Activated T-cell treated with anti-CD3 and anti-CD28 coated beads for 4 hours (primary cell): ENCODE measurements at places on chromosomes 4 and X.

DNA sequence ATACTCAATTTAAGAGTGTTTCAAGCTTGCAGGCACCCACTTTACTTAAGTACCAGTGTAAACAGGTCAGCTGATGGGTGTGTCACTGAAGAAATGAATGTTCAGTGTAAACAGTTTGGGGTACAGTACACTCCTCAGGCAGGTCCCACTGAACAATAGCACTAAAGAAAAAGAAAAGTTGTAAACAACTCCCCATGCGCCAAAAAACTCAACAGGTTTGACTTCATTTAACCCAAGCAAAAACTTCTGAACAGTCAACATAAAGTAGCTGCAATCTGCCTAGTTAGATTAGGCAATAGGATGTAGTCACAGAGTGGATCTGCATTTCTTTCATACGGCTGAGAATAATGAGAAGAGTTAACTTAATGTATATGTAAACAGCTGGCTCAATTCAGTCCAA, 93.2 kb downstream of the FAM13A start:
- DNase-seq: no peak

GRCh38 chr4:48195374-48195773, 61.3 kb upstream of the TXK start:
- DNase-seq: no peak

GRCh38 chr4:162684371-162684700, 482.4 kb downstream of the NAF1 start:
- DNase-seq: no peak

DNA sequence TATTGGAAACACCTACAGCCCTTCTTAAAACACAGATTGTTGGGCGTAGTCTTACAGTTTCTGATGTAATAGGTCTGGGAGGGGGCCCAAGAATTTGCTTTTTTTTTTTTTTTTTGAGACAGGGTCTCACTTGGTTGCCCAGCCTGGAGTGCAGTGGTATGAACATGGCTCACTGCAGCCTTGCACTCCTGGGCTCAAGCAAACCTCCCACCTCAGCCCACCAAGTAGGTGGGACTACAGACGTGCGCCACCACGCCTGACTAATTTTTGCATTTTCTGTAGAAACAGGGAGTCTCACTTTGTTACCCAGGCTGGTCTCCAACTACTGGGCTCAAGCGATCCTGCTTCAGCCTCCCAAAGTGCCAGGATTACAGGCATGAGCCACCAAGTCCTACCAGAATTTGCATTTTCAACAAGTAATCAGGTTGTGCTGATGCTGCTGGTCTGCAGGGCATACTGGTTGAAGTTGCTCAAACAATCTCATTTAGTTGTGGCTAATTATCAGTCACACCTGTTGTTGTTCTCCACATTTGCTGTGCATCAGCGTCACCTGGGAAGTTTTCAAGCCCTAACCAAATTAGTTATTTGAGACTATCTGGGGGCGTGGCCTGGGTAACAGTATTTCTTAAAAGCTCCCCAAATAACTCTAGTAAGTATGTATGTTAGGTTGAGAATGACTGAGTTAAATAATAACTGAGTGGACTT, 14.0 kb downstream of the TMEM154 start:
- DNase-seq: no peak

DNA sequence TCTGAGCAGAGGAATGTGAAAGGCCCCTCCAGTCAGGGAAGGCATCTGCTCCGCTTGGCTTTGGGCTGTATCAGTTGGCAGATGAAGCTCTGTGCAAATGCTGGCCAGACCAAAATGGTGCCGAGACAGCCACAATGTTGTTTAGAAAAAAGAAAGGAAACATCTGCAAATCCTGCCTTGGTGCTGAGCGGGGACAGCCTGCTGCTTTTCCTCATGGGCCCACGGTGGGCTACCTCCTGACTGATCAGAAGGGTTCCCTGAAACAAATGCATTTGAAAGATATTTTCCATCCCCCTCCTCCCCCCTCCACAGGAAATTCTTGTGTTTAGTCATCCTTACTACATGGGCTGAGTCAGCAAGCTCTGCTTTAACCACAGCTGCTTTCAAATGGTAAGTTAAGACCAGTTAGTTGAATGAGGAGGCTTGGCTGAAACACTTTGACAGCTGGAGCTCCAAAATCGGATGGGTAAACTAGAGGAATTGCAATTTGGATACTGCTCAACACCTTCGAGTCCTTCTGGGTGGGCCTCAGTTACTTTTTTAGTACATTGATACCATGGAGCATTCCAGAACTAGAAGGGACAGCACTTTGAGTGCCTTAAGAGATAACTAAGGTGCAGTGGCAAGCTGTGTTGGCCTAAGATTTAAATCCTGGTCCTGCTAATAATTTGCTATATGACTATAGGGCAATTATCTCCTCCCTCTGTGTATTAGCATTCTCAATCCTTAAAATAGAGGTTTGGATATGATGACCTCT, 36.0 kb downstream of the PLAC1 start:
- DNase-seq: no peak

- DNase-seq: no peak
These were observed 104.4 kb downstream of the STIM2 start for GRCh38 chr4:26964994-26965393.

DNA sequence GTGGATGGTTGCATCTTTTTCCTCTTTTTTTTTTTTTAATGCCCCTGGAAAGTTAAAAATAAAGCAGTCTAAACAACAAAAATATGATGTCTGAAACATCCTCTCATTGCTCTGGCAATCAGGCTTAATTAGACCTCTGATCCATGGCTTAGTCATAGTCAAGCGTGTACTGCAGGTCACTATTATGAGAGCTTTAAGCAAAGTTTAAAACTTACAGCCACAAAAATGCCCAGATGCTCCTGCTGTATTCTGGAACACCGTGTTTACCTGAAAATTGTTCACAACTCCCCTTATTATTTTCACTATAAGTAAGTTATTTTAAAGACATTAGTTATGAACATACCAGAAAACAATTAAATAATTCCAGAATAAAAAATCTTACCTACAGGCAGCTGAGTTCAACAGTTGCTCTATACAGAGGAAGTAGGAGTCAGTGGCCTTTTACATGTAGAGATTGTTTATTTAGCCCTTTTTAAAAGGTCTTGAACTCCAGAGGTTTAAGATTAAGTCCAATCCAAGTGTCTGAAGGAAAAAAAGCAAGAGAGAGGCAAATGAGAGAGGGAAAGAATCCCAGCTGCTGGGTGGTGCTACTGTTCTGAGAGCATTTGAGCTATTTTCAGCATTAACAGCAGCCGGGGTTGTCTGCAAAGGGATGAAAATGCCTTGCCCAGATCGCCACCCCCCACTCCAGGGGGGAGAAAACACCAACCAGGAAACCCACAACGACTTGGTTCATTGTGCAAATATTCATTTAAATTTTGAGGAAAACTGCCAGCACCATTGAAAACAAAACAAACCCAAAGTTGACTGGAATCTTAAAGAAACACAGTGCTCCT, 36.9 kb downstream of the SORBS2 start:
- DNase-seq: no peak

DNA sequence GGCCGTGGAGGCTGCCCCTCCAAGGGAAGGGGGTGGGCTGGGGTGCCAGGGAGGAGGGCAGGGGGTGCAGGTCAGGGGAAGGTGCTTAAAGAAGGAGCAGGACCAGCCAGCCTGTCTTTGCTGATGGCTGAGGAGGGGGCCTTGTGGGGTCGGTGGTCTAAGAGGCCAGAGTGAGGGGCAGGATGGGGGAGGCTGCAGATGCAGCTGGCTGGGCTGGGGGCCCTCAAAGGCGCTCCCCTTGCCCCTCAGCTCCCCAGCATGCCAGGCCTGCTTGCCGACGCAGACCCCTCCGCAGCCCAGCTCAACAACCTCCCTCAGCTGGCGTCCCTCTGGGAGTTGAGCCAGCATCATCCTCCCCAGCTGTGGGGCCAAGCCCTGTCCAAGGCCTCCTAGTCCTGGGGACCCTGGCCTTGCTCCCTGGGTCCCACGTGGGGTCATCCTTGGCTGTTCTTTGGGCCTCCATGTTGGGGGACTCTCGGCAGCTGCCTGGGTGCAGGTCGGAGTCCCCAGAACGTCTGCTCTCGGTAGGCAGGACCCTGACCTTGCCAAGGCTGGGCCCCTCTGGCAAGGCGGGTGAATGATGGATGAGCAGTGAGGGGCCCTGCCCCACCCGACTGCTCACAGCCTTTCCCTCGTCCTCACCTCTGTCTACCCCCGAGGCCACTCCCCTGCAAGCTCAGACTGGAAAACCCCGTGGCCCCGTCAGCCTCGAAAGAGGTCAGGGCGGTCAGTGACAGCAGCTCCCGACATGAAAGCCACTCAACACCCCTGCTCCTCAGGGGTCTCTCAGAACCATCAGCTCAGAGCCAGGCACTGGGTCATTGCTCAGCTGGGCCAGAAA, 119.4 kb downstream of the FAM53A start:
- no peak for DNase-seq

- no peak for DNase-seq
These were observed 273.3 kb upstream of the FAT4 start for GRCh38 chr4:125041372-125041930.

GRCh38 chr4:146975527-146975926, 29.9 kb upstream of the TTC29 start:
- DNase-seq: no peak

DNA sequence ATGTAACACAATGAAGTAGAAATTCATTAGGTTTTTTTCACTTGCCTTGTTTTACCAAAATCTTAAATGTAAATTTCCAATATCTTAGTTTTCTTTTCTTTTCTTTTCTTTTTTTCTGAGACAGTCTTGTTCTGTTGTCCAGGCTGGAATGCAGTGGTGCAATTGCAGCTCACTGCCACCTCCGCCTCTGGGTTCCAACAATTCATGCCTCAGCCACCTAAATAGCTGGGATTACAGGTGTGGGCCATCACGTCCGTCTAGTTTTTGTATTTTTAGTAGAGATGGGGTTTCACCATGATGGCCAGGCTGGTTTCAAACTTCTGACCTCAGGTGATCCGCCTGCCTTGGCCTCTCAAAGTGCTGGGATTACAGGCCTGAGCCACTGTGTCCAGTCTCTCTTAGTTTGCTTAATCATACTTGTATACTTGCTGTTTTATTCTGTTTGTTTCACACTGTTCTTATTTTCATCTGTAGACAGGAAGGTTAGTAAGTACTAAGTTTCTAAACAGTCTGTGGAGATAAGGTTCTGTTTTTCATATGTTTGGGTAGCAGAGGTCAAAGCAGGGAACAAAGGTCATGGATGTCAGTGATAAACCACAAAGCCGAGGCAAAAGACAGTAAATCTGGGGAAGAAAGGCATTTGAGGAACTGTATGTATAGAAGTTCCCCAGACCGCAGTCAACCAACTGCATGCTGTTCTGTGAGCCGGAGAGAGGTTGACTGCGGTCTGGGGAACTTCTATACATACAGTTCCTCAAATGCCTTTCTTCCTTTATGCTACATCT, 129.1 kb downstream of the CBR4 start:
- DNase-seq: no peak
